KG1 (cell line): ENCODE measurements at places on chromosomes 4 and X.

GRCh38 chr4:135192751-135193535 is 991.4 kb upstream of the PABPC4L start:
- no peak for DNase-seq

GRCh38 chr4:41287005-41287404 is 30.3 kb downstream of the UCHL1 start:
- no peak for DNase-seq

DNA sequence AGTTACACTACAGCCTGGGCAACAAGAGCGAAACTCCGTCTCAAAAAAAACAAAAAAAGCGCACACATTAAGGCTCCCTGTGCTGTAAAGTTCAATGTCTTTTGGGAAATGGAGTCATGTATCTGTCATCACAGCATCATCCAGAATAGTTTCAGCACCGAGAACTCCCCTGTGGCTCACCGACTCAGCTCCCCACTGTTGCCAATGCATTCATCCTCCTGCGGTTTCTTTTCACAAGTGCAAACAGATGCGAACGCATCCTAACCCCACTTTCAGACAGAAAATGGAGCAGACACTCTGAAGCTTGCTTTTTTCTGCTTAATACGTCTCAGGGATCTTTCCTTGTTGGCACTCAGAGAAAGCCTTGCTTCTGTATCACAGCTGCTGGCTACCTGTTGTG is 13.8 kb upstream of the SH3TC1 start:
- DNase-seq = no peak

DNA sequence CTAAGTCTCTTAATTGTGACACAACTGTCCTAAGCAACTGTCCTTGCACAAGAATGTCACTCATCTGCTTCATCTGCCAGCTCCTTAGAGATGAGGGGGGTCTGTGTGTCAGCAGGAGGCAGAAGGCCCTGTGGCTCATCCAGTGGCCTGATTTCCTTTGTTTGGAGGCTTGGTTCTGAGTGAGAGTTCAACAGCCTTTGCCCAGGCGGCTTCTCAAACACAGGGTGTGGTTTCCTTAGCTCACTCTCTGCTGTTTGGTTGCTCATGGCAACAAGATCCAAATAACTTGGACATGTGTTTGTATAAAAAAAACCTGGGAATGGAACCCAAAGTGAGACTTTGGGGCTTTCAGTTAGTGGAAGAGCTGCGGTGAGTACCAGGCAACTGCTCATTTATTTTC is 46.6 kb downstream of the MAP7D3 start:
- no peak for DNase-seq

- no peak for DNase-seq
Observed at GRCh38 chr4:68655764-68656444, 14.5 kb downstream of the UGT2B15 start.

DNA sequence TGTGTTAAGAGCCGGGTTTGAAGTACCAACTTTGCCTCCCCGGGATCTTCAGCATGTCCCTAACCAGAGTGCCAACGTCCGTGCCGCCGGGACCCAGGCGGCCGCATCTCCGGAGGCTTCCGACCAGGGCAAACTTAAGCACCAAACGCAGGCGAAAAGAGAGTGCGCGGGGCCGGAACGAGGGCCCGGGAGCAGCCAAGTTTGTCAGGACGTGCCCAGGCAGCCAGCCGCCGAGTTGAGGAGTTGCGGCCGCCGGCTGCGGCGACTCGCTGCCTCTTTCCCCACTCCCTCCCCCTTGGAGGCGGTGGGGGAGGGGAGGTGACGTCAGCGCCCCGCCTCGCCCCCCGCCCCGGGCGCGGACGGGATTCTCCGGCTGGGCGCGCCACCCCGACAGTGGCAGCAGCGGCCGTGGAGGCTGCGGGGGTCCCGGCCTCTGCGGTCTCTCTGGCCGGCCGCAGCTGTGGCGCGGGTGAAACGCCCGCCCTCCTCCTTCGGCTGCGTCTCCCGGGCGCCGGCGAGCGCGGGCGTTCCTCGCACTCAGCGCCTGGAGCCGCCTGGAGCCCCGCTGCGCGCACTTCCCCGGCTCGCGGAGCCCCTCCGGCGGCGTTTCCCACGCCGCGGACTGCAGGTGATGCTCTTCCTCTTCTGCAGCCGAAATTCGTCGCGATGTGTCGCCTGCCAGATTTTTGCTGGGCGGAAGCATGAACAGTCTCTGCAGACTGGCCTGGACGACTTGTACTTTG is 2.9 kb upstream of the FAT1 start:
- no peak for DNase-seq

DNA sequence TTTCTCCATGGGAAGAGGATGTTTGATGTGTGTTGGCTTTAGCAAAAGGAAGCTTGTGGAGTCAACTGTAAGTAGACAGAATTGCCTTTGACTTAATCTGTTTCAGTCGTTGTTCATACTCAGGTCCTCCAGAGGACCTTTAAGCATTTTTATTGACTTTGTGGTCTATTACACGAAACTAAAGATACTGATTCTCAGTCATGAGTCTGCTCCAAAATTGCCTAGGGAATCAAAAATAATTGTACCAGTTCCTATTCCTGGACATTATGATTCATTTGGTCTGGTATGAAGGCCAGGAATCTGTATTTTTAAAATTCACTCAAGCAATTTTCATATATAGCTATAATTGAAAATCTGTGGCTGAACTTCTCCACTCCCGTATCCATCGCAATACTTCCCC is 38.6 kb downstream of the AR start:
- no peak for DNase-seq

GRCh38 chr4:102625232-102625930 is 124.2 kb downstream of the NFKB1 start:
- DNase-seq = no peak

- no peak for DNase-seq
Observed at GRCh38 chrX:152878976-152879755, 18.7 kb upstream of the ZNF185 start.

DNA sequence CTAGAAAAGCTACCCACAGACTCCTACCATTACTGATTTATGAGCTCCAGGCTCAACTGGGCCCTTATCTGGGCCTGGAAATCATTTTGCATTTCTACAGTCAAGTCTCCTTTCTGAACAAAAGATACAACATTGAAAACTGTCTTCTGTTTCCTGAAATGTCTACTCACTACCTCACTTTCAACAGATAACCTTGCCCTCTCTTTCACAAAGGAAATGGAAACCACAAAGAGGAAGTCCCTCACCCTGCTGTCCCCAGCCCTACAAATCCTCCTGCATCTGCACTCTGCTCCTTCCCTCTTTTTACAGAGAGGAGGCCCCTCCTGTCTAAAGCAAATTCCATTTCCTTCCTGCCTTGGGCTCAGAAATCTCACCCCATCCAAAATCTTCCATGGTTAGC is 24.8 kb upstream of the CYBB start:
- DNase-seq = peak; percentile 38

DNA sequence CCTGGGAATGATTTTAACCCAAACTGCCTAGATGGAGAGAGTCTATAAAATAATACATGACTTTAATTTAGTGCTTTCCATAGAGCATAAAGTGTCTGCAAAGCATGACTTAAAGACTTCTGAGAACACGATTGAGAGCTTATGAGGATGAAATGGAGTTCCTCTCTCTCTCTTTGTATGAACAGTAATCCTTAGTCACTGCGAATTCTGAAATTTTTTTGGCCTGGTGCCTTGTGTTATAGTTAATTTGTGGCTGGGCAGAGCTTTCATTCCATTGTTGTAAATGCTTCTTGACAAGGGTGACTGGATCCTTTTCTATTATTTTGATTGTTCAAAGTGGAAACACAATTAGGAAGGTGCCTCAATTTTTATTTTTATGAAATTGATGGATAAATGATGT is 179.5 kb downstream of the CEP135 start:
- no peak for DNase-seq

- DNase-seq = no peak
Observed at GRCh38 chrX:85619962-85620361, 240.5 kb upstream of the POF1B start.

DNA sequence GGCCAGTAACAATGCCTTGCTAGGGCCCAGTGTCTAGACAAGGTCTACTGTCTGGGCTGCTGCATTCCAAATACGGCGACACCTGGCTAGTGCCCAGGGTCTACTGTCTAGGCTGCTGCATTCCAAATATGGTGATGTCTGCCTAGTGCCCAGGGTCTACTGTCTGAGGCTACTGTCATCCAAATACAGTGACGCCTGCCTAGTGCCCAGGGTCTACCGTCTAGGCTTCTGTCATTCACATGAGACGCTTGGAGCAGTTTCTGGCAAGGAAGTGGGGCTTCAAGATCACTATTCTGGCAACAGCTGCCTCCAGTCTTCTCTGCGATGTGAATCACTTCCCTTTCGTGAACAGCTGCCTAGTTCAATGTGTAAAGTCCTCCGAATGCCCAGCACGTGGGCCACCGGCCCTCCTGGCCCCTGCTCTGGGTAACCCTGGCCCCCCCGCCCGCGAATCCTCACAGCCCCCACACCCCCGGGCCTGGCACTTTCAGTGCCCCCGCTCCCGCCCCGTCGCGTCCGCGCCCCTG is 12.7 kb downstream of the ACOX3 start:
- no peak for DNase-seq

GRCh38 chrX:129793604-129794191 is 13.9 kb downstream of the SASH3 start:
- DNase-seq = no peak

DNA sequence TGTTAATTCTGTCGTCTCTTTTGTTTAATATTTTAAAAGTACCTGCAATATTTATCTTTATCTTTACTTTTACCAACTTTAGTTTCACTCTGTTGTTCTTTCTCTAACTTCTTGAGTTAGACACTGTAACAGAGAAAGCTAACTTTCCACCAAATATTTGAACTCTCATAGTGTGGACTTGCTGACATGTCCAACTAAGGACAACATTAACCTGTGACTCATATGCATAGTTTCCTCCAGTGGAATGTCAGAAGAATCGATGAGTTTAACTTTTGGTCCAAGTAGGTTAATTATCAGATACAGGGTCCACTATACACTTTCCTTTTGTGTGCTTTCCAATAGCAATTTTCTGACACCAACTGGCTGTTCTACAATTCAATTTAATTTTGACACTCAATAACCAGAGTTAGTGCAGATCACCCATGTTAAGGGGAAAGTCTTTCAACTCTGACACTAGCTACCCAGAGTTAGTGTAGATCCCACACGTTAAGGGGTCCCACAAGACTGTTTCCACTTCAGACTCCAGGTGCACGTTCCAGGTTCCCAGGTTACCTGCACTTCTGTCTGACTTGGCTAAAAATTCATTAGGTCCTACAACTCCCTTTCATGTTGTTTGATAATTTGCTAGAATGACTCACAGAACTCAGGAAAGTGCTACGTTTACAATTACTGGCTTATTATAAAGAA is 559.0 kb upstream of the AMOT start:
- no peak for DNase-seq

DNA sequence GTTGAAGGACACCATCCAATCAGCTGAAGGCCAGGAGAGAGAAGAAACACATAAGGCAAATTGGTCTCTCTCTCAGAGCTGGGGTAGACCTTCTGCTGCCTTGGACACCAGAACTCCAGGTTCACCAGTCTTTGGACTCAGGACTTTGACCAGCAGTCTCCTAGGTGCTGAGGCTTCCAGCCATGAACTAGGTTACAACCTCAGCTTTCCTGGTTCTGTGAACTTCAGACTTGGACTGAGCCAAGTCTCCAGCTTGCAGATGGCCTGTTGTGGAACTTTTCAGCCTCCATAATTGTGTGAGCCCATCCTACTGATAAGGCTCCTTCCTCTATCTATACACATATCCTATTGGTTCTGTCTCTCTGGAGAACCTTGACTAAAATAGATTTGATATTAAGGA is 20.6 kb upstream of the BBS12 start:
- no peak for DNase-seq

DNA sequence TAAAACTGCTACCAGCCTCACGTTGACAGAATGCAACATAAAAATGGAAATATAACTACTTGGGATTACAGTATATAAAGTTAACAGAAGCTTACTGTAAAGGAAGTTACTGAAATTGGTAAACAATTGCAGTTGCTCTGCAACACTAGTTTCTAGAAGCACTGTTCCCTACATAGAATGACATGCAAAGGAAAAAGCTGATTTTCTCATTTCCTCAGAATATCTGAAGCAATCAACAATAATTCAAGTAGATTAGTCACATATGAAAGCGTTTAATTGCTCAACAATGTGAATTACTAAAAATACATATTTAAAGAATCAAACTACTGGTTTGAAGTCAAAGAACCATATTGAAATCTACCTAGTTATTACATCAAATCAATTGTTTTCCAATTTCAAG is 31.8 kb downstream of the PDGFC start:
- no peak for DNase-seq

DNA sequence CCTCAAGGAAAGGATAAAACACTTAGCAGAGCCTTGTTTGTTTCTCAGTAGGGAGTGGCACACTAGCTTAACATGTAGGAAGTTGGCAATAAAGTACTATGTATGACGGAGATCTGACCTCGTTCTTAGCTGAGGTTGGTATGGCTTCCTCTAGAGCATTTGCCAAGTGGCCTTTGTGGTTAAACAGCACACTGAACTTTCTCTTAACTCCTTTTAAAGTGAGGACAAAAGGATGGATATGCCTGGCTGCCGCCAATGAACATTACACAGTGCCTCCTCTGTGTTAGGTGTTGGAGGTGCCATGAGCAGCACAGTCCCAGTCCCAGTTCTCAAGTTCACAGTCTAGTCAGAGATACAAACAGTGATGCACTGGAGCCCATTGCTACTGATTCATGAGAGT is 54.4 kb downstream of the VGLL1 start:
- DNase-seq = no peak

- no peak for DNase-seq
Observed at GRCh38 chrX:118325453-118325852, 20.5 kb upstream of the WDR44 start.

- no peak for DNase-seq
Observed at GRCh38 chrX:153848325-153848724, 18.0 kb upstream of the PDZD4 start.

GRCh38 chr4:48032721-48033120 is 16.1 kb downstream of the NIPAL1 start:
- no peak for DNase-seq

- no peak for DNase-seq
Observed at GRCh38 chrX:118182025-118182424, 65.4 kb upstream of the KLHL13 start.

DNA sequence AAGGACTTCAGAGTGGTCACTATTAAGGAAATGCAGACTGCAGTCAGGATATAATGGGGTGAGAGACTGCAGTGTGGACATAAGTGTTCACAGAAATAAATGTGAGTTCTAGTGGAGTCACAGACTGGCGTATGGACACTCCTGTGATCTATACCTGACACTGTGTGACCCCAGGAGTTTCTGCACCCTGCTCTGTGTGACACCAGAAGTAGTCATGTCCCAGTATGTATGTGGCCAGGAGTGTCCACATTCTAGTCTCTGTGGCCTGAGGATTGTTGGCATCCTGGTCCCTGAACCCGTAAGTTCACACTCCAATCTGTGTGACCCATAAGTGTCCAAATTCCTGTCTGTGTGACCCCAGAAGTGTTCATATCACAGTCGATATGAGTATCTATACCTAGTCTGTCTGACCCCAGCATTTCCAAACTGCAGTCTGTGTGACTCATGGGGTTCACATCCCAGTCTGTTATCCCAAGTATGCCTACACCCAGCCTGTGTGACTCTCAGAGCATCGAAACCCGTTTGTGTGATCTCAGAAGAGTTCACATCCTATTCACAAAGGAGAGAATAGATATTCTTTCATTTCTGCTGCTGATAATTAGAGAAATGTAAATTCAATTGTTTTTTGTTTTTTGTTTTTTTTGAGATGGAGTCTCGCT is 16.3 kb downstream of the WDR13 start:
- DNase-seq = no peak

GRCh38 chrX:16474511-16474910 is 175.4 kb upstream of the S100G start:
- DNase-seq = no peak
